Sigmoid colon (tissue), 7 donors: ENCODE measurements at places on chromosomes 6 and 20. TPM values are rescaled to one million over a fixed set of nuclear protein-coding genes. Genes with fewer than 3 reads are reported as not detected.

DNA sequence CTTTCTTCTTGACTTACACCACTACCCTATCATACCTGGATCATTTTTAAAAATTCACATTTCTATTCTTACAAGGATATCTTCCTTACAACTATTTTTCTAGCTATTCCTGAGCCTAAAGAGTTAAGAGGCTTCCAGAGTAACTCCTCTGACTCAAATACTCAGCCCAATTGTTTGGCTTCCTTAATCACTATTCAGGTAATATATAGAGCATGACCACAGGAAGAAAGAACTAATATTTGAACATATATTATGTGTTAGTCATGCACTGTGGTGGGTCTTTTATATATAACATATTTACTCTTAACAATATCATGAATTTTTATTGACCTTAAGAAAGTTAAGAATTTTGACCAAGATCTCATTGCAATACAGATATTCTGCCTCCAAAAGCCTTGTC is 42.0 kb upstream of the ID4 start:
- no peak overlapping the region for H3K27ac ChIP-seq
- H3K27me3 ChIP-seq, result no peaks in the 10 kb centered on the region
- H3K36me3 ChIP-seq, result no peaks in the 10 kb centered on the region
- no peak for DNase-seq

DNA sequence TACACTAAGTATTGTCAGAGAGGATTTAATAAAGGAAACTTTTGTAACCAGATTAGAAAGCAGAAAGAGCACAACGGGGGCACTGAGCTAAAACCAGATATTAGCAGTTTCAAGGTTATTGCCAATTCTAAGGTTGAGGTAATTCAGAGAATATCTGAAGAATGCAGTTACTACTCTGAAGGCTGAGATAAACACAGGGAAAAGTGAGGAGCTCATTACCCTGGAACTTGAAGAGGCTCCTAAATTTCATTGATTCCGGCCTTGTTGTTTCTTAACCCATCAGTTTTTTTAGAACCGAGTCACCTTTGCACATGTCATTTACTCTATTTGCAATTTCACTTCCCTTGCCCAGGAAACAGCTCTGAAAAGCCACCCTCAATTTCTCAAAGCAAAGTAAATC is 72.4 kb upstream of the BTBD3 start:
- H3K4me1 ChIP-seq, result no peaks in the 10 kb centered on the region
- no peak for DNase-seq
- H3K36me3 ChIP-seq, result no peaks in the 10 kb centered on the region
- no peak overlapping the region for H3K27ac ChIP-seq

GRCh38 chr20:15812696-15813095 is 760.6 kb downstream of the KIF16B start:
- no peaks in the 10 kb centered on the region for H3K4me1 ChIP-seq
- no peak overlapping the region for H3K4me3 ChIP-seq
- no peak for DNase-seq
- no peaks in the 10 kb centered on the region for H3K36me3 ChIP-seq

GRCh38 chr6:37347670-37348111 is 6.1 kb upstream of the RNF8 start:
- no peak overlapping the region for H3K27ac ChIP-seq
- H3K4me3 ChIP-seq, result no peak overlapping the region

- H3K27ac ChIP-seq, result no peak overlapping the region
- H3K27me3 ChIP-seq, result no peaks in the 10 kb centered on the region
- DNase-seq, result no peak
Observed at GRCh38 chr20:4470375-4470774, 251.3 kb upstream of the PRND start.

- H3K27ac ChIP-seq, result peak overlapping the region; percentile 63
- no peak for DNase-seq
- H3K36me3 ChIP-seq, result no peaks in the 10 kb centered on the region
- H3K4me1 ChIP-seq, result no peaks in the 10 kb centered on the region
- H3K27me3 ChIP-seq, result no peaks in the 10 kb centered on the region
Observed at GRCh38 chr6:42704937-42705374, 17.4 kb downstream of the PRPH2 start.

MEI4 gene
- total RNA-seq, result not detected

PAX1 gene
- not detected for total RNA-seq
